ENCODE measurements at places on chromosomes 16 and 17.

- DNase-seq, result peak; percentile 13
Measured at GRCh38 chr16:64711026-64711425, 410.8 kb downstream of the CDH11 start.

- DNase-seq, result no peak
Measured at GRCh38 chr17:246851-247421, 65.5 kb upstream of the DOC2B start.

GRCh38 chr17:81166033-81166492, at the start of gene AATK:
AATK (minus strand) TSS chr17:81166221; CDS start chr17:81165992, 229 bp downstream.
- peak; percentile 60 for DNase-seq

DNA sequence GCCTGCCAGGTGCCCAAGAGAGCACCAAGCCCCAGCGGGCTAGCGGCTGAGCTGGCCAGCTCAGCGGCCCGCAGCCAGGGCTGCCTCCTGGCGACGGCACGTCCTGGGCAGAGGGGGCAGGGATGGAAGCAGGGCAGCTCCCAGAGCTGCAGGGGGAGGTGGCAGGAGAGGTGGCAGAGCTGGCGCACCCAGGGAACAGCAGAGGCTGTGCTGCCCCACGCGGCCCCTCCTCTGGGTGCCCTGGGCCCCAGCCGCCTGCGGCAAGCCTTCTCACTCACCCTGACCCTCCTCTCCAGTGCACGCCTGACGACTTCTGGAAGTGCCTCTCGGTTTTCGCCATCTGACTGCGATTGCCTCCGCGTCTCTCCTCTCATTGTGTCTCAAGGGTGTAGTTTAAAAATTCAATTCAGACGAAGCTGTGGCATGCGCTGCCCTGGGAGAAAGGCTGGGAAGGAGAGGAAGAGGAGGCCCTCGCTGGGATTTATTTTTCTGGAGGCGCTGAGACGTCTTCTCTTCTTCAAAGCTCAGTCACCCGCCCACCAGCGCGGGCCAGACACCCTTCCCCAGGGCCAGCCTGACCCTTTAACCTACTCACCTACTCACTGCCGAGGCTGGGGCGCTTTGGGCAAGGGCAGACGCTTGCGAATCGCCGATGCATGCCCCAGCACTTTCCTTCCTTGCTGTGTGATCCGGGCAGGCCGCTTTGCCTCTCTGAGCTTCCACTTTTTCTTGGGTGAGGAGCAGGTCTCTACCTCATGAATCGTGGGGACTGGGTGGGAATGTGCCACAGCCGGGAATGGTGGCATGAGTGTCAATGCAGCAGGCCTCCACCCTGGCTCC, 24.9 kb downstream of the GSE1 start:
- DNase-seq, result no peak

DNA sequence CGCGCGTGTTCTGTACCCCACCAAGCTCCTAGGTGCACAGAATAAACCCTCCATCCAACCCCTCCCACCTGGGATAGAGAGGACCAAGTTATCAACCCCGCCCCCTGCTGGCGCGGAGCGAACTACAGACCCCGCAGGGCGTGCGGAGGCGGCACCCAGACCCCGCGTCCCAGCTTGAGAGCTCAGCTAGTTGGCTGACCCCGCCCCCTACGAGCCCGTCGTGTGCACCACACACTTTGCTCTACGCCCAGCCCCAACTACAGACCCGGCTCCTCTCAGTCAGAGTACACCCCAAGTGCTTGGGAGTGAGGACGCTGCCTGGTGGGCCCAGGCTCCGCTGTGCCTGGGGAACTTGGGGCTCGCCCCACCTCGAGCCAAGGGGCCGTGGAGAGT, 1.5 kb downstream of the GRIN2A start:
- peak; percentile 31 for DNase-seq

Measured in urothelium cell line (cell line).